Fibroblast of lung (primary cell): ENCODE measurements at places on chromosomes 6 and 20. TPM values are rescaled to one million over a fixed set of nuclear protein-coding genes. Genes with fewer than 3 reads are reported as not detected.

GRCh38 chr6:36920049-36920448 lies 34.3 kb downstream of the C6orf89 start:
- peaks cover 18% of the 10 kb centered on the region for H3K4me1 ChIP-seq
- DNase-seq, result no peak
- peaks cover 16% of the 10 kb centered on the region for H3K36me3 ChIP-seq
- H3K4me3 ChIP-seq, result no peak overlapping the region
- no peaks in the 10 kb centered on the region for H3K27me3 ChIP-seq

GRCh38 chr6:29702519-29703103 lies 20.6 kb upstream of the HLA-F start:
- no peak for DNase-seq
- H3K4me1 ChIP-seq, result no peaks in the 10 kb centered on the region
- no peak overlapping the region for H3K27ac ChIP-seq
- no peaks in the 10 kb centered on the region for H3K36me3 ChIP-seq

DNA sequence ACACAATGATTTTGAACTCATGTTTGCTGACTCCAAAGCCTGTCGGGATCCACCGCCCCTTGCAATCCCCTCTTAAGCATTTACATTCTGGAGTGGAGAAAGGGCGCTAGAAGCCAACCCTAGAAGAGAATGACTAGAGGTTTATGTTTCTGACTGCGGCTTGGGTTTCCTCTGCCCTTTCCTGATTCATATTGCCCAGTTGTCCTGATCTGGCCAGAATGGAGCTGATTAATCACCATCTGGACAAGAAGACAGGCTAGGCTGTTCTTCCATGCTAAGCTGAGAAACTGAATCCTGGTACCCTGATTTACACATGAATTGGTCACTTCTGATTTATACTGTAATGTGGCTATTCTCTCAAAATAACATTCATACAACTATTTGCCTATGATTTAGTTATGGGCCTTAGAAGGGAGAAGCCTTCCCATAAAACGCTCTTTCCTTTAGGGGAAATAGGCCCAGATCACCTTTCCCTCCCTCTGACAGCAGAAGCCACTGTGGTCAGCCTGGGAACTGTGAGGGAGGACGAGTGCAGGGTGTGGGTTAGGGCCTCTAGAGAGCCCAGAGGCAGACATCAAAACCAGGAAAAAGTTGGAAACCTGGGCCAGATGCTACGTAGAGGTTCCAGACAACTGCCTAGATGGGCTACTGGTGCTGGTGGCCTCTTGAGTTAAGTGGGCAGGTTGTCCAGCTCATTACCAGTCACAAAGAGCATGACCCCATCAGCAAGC lies 199.2 kb upstream of the PRDM1 start:
- no peaks in the 10 kb centered on the region for H3K4me1 ChIP-seq
- H3K4me3 ChIP-seq, result no peak overlapping the region
- no peaks in the 10 kb centered on the region for H3K27me3 ChIP-seq

- no peak overlapping the region for H3K4me3 ChIP-seq
- H3K27me3 ChIP-seq, result no peaks in the 10 kb centered on the region
- peak overlapping the region; percentile 31 for H3K27ac ChIP-seq
- H3K4me1 ChIP-seq, result no peaks in the 10 kb centered on the region
- H3K36me3 ChIP-seq, result no peaks in the 10 kb centered on the region
Measured at GRCh38 chr6:79070206-79070825, 7.7 kb downstream of the PHIP start.

- no peaks in the 10 kb centered on the region for H3K36me3 ChIP-seq
- DNase-seq, result no peak
- no peaks in the 10 kb centered on the region for H3K27me3 ChIP-seq
- peak overlapping the region; percentile 43 for H3K27ac ChIP-seq
- no peak overlapping the region for H3K4me3 ChIP-seq
Measured at GRCh38 chr6:87661503-87661902, 40.5 kb downstream of the AKIRIN2 start.

GRCh38 chr20:62995898-62996595 lies 10.7 kb downstream of the BHLHE23 start:
- H3K27me3 ChIP-seq, result peaks cover 17% of the 10 kb centered on the region
- H3K36me3 ChIP-seq, result no peaks in the 10 kb centered on the region
- no peaks in the 10 kb centered on the region for H3K4me1 ChIP-seq
- no peak for DNase-seq

HUS1B gene
- polyA plus RNA-seq, result 0.08 and 0.11 TPM in 2 replicates

GCNT2 gene
- 1.3 and 1.4 TPM in 2 replicates for polyA plus RNA-seq

CFB gene
- 21.7 and 22.9 TPM in 2 replicates for polyA plus RNA-seq

TCP11 gene
- 0.16 and 0.24 TPM in 2 replicates for polyA plus RNA-seq

RSPH9 gene
- 0.50 and 0.87 TPM in 2 replicates for polyA plus RNA-seq

CD93 gene
- polyA plus RNA-seq, result 0.01 TPM in 1 of 2 replicates, not detected in the other

TMEM14A gene
- polyA plus RNA-seq, result 41.6 and 49.0 TPM in 2 replicates

BEND6 gene
- 9.7 and 11.5 TPM in 2 replicates for polyA plus RNA-seq
